ENCODE measurements at places on chromosomes 3 and 15.

DNA sequence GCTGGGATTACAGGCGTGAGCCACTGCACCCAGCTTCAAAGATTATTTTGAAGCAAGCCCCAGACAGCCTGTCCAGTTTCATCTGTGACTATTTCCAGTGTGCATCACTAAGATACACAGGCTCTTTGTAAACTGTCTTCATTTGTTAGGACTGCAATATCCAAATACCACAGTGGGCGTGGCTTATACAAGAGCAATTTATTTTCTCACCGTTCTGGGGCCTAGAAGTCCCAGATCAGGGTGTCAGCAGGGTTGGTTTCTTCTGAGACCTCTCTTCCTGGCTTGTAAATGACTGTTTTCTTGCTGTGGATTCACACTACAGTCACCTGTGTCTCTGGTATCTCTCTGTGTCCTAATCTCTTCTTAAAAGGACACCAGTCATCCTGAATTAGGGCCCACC lies 59.7 kb downstream of the RLBP1 start:
- DNase-seq, result no peak

GRCh38 chr3:143358155-143358792 lies 238.7 kb downstream of the CHST2 start:
- no peak for DNase-seq

GRCh38 chr15:98856532-98856907 lies 151.1 kb downstream of the PGPEP1L start:
- DNase-seq, result no peak

GRCh38 chr3:200758-201325 lies 4.3 kb downstream of the CHL1 start:
- DNase-seq, result no peak

- no peak for DNase-seq
These were observed 48.3 kb downstream of the SLC6A20 start for GRCh38 chr3:45748068-45748467.

DNA sequence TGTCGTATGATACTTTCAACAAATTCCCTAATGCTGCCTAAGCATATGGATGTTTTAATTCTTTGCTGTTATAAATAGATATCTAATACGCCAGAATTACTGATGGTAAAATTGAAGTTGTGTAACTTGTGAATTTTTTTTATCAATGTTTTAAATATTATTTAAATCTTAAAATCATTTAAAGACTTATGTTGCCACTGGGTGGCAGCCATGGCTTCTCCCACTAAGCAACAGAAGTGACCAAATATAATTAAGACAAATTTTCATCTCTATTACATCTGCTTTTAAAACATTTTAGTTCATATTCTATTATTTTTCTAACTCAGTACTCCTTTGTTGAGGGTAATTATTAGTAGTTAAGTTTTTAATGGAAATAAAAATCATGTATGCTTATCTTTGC lies 8.1 kb upstream of the IL20RB start:
- no peak for DNase-seq

- no peak for DNase-seq
These were observed 15.8 kb upstream of the BTBD1 start for GRCh38 chr15:83082730-83083386.

- DNase-seq, result no peak
These were observed 81.9 kb downstream of the CHL1 start for GRCh38 chr3:278300-279064.

DNA sequence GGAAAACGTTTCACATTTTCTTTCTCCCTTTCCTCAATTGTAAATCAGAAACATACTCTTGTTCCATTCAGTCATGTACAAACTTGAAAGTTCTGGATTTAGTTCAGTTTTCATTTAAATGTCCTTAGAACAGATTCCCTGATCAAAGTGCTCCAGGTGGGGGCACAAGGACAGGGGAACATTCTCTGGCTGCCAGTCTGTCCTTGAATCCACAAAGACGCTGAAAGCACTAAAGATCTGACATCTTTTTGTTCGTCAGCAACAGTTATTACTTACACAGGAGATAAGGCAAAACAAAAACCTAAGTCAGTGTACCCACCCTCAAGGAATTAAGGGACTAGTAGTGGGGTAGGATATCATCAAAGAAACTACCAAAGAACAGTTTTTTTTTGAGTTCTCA lies 139.2 kb downstream of the GHSR start:
- DNase-seq, result no peak

DNA sequence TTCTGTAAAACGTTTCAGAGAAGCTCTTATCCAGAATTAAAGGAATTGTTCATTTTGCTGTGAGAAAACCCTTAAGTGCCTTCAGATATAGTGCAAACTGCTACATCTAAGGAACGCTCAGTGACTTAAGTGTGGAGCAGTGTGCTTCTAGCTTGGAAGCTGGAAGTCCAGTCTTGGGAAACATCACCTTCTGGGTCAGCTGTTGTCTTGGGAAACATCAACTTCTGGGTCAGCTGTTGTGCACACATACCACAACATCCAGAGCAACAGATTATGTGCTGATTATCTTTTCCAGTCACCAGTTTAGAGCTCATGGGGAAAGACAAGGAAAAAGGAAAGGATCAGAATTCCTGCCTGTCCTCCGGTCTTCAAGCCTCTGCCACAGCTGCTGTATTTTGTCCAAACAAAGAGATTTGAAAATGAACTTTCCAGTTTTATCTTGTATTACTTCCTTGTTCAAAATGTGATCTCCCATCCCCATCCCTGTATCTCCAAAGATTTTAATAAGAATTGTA lies 713.6 kb downstream of the NSUN3 start:
- DNase-seq, result no peak

DNA sequence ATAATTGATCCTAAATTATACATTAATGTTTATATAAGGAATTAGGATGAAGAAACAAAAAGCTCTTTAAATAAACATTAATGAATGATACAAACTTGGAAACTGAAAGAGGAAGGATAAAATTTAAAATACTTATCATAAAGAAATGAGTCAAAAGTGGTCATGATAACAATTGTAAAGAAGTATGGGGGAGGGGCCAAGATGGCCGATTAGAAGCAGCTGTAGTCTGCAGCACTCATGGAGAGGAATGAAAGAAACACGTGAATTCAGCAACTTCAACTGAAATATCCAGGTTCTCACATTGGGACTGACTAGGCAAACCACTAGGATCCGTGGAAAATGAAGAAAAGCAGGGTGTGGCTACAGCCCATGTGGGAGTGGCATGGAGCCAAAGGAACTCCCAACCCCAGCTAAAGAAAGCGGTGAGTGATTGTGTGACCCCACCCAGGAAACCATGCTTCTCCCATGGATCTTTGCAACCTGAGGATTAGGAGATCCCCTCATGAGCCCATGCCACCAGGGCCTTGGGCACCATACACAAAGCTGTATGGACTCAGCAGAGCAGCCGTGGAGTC lies 13.1 kb upstream of the CP start:
- no peak for DNase-seq

- peak; percentile 81 for DNase-seq
These were observed 29.3 kb upstream of the TRAK1 start for GRCh38 chr3:42061713-42062380.

- DNase-seq, result no peak
These were observed 76.3 kb downstream of the SLC9A9 start for GRCh38 chr3:143771939-143772338.

DNA sequence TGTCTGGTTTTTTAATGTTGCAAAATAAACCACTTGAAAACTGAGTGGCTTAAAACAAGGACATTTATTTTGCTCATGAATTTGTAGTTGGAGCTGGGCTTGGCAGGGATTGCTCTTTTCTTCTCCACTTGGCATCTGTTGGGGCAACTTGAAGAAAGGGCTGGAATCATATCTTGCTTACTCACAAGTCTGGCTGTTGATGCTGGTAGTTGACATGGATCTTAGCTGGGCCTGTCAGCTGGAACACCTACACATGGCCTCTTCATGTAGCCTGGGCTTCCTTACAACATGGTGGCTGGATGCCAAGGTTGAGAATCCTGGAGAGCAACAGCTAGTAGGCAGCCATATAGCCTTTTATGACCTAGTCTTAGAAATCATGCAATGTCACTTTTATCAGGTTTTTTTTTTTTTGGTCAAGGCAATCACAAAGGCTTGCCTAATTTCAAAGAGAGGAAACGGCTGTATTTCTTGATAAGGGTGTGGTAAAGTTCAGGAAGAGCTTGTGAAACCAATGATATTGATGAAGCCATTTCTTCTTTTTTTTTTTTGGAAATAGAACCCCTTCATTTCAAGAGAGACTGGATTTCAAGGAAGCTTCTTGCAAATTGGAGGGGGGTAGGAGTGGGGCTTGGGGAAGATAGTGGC lies 262.1 kb downstream of the IL20RB start:
- DNase-seq, result no peak

DNA sequence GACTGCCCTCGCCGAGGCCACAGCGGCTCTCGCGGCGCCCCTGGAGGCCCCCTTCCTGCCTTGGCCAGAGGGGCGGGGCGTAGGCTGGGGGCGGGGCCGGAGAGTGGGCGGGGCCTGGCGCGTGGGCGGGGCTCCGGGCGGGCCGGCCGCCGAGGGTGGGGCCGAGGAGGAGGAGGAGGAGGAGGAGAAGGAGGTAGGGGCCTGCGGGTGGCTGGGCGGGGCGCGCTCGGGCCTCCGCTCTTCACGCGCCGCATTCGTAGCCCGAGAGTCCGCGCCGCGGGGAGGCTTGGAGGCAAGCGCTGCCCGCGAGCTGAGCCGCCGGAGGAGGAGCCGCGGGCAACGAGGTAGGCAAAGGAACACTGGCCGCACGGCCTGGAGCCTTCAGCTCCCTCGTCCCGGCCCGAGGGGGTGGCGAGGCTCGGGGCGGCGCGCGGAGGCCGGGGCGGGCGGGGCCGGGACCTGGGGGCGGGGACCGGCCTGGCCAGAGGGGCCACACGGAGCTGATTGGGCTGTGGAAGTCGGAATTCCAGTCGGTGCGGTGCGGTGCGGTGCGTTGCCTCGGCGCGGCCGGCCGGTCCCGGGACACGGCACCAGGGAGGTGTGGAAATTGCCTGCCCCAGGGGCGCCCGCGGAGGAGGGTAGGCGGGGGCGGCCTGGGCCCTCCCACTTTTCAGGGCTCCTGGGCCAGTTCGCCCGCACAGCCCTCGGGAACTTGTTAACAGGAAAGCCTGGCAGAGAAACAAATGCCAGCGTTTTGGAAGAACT lies at the start of gene PPP2R3A:
PPP2R3A (plus strand) TSS at position 223 of the 765 bp plus-strand sequence. CDS start 35,771 bp downstream, outside the sequence.
- DNase-seq, result no peak

- DNase-seq, result no peak
These were observed 880.1 kb downstream of the PDCD6IP start for GRCh38 chr3:34678575-34678974.

GRCh38 chr3:35565048-35565447 lies 74.3 kb upstream of the ARPP21 start:
- no peak for DNase-seq

GRCh38 chr3:145183261-145183660 lies 977.7 kb downstream of the PLOD2 start:
- no peak for DNase-seq

GRCh38 chr3:193711523-193711963 lies 118.5 kb downstream of the OPA1 start:
- no peak for DNase-seq

- no peak for DNase-seq
These were observed 641 bp downstream of the ACVR2B start for GRCh38 chr3:38454178-38454883.

GRCh38 chr3:20773320-20773984 lies 587.4 kb upstream of the SGO1 start:
- DNase-seq, result no peak

DNA sequence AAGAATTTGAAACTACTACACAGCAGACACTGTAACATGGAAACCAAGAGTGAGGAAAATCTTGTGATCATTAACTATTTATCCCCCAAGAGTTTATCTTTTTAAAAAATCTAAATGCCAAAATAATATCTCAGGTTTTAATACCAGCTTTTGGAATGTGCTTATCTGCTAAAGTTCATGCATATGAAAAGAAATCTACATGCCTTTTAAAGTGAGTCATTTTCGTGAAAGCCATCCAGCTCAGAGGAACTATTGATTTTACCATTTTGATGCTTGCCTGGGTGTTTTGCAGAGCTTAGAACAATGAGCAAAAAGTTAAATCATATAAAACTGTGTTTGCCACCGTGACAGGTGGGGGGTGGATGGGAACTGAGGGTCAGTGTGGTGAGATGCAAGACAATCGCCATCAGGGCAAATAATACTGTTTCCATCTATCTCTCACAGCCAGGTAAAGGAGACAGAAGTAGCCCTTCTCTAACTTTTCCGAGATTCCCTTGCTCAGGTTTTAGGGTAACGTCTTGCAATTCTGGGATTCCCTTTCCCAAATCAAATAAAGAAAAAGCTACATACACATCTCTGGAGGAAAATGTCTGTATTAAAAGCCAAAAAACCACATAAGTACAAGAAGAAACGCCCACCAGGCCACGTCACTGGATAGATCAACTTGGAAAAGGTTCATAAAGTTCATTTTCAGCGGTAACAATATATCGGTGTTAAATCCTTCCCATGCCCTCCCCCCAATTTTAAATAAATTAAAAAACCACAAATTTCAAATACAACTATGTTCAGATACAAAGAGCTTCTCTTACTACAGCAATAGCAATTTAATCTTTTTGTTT lies 2.0 kb downstream of the TMEM158 start:
- DNase-seq, result no peak

DNA sequence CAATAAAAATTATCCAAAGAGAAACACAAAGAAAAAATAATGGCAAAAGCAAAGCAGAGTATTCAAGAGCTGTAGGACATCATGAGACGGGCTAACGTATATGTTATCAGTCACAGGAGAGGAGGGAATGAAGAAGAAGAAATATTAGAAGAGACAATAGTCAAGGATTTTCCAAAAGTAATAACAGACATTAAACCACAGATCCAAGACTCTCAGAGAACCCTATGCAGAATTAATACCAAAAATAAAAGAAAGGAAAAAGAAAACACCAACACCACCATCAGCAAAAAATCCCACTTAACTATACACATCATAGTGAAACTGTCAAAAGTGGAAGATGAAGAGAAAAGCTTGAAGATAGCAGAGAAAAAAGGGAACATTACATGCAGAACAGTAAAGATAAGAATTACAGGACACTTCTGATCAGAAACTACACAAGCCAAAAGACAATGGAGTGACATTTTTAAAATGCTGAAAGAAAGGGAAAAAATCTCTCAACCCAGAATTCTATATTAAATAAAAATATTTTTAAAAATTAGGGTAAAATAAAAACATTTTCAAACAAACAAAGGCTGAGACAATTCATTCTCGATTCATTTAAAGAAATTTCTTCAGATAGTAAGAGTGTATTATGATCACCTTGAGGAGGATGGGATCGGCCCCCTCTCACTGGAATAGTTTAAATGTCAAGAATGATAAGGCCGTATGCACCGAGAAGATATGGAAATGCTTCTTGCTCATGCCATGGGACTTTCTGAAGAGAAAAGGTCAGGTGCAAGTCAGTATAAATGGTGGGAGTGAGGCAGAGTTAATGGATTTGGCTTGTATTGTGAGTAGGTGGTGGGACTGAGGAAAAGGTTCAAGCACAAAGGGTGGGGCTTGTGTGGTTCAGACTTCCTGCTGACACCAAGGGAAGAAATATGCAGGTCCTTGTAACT lies 28.5 kb downstream of the TM2D3 start:
- no peak for DNase-seq

GRCh38 chr3:24151594-24151993 lies 206.5 kb downstream of the NR1D2 start:
- DNase-seq, result no peak

GRCh38 chr3:71926262-71926600 lies 141.3 kb upstream of the PROK2 start:
- DNase-seq, result no peak
